ENCODE measurements at places on chromosomes 16 and 17.

DNA sequence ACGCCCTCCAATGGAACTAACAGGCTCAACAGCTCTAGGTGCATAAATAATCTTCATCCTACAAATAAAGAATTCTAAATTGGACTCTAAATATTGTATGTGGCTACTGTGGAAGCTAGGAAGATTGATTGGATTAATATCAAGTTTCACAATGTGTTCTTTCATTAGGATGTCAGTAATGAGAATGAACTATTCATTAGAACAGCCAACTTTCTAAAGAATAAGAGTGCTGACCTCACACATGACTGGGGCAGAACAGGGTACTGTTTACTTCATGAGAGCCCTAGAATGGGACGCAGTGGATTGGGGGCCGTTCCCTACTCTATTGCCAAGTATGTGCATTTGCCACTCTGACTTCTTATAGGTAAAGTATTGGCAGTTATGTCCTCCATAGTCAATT lies 528.2 kb upstream of the RBFOX1 start:
- H3K4me1 ChIP-seq: no peaks in the 10 kb centered on the region
- ATAC-seq: no peak
- H3K27ac ChIP-seq: no peak overlapping the region
- no peak overlapping the region for H3K4me3 ChIP-seq
- H3K27me3 ChIP-seq: no peaks in the 10 kb centered on the region
- H3K36me3 ChIP-seq: no peaks in the 10 kb centered on the region

GRCh38 chr17:47870056-47870455 lies 19.1 kb upstream of the SP6 start:
- no peaks in the 10 kb centered on the region for H3K36me3 ChIP-seq
- no peak overlapping the region for H3K4me3 ChIP-seq
- no peak for ATAC-seq
- peaks cover 2% of the 10 kb centered on the region for H3K4me1 ChIP-seq
- no peak overlapping the region for H3K27ac ChIP-seq

DNA sequence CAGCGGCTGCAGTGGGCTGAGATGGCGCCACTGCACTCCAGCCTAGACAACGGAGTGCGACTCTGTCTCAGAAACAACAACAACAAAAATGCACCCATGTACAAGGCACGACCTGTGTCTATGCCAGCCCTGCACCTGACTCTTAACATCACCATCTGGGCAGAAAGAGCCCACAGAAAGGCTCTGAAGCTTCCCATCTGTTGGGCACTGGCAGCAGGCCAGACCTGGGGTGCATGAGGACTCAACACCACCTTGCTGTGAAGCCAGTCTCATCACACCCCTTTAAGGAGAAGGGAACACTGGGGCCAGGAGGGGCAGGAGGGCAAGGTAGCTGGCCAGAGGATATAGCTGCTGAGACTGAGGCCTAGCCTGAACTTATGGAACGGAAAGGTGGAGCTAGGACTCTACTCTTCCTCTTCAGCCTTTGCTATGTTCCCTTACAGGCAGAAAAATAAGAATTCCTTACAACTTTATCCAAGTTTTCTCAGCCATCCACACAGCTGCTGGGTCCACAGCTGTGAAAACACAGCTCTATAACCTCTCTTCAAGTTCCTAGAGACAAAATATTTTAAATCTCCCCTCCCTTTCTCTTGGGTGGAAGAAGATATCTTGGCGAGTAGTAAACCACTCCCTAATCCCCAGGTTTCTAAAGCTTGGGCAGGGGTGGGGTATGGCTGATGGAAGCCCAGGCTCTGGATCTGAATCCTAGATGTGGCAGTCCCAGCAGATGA lies 2.8 kb downstream of the ELOB start:
- no peak overlapping the region for H3K4me3 ChIP-seq
- H3K36me3 ChIP-seq: peaks cover 60% of the 10 kb centered on the region
- ATAC-seq: no peak
- peaks cover 20% of the 10 kb centered on the region for H3K4me1 ChIP-seq
- no peak overlapping the region for H3K27ac ChIP-seq

GRCh38 chr16:82695806-82696205 lies 69.0 kb downstream of the CDH13 start:
- H3K4me1 ChIP-seq: peaks cover 3% of the 10 kb centered on the region
- H3K27ac ChIP-seq: no peak overlapping the region
- H3K36me3 ChIP-seq: no peaks in the 10 kb centered on the region

GRCh38 chr16:81696166-81696960 lies 82.7 kb upstream of the PLCG2 start:
- ATAC-seq: peak; percentile 50
- H3K27me3 ChIP-seq: no peaks in the 10 kb centered on the region
- H3K27ac ChIP-seq: peak overlapping the region; percentile 70
- H3K4me1 ChIP-seq: no peaks in the 10 kb centered on the region
- H3K4me3 ChIP-seq: no peak overlapping the region
- peaks cover 49% of the 10 kb centered on the region for H3K36me3 ChIP-seq

- H3K27me3 ChIP-seq: no peaks in the 10 kb centered on the region
- peaks cover 68% of the 10 kb centered on the region for H3K36me3 ChIP-seq
- peaks cover 7% of the 10 kb centered on the region for H3K4me1 ChIP-seq
- no peak overlapping the region for H3K4me3 ChIP-seq
- no peak overlapping the region for H3K27ac ChIP-seq
- ATAC-seq: no peak
Measured at GRCh38 chr16:19683453-19684236, 34.4 kb downstream of the KNOP1 start.

DNA sequence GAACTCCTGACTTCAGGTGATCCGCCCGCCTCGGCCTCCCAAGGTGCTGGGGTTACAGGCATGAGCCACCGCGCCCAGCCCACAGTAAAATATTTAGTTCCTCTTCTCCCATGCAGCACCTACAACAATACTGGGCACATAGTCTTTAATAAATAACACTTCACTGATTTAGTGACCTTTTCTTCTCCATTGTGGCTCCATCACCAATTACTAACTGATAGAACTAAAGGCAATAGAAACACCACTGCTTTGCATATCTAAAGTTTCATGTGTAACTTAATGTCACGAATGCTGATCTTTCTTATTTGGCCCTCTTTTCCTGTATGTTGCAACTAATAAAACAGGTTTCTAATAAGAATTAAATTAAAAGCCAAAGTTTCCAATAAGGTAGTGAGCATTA lies 38.9 kb downstream of the TRIM37 start:
- no peak overlapping the region for H3K27ac ChIP-seq
- peaks cover 95% of the 10 kb centered on the region for H3K36me3 ChIP-seq
- ATAC-seq: no peak
- no peaks in the 10 kb centered on the region for H3K27me3 ChIP-seq
- no peak overlapping the region for H3K4me3 ChIP-seq
- H3K4me1 ChIP-seq: no peaks in the 10 kb centered on the region

GRCh38 chr16:27841061-27841801 lies 222.3 kb downstream of the GSG1L start:
- H3K4me1 ChIP-seq: no peaks in the 10 kb centered on the region
- H3K4me3 ChIP-seq: no peak overlapping the region
- no peaks in the 10 kb centered on the region for H3K36me3 ChIP-seq
- ATAC-seq: no peak
- peaks cover 41% of the 10 kb centered on the region for H3K27me3 ChIP-seq
- no peak overlapping the region for H3K27ac ChIP-seq

GRCh38 chr17:77245162-77245926 lies 104.6 kb downstream of the SEC14L1 start:
- H3K36me3 ChIP-seq: no peaks in the 10 kb centered on the region
- H3K4me3 ChIP-seq: peak overlapping the region; percentile 37
- ATAC-seq: peak; percentile 58
- peaks cover 7% of the 10 kb centered on the region for H3K4me1 ChIP-seq

DNA sequence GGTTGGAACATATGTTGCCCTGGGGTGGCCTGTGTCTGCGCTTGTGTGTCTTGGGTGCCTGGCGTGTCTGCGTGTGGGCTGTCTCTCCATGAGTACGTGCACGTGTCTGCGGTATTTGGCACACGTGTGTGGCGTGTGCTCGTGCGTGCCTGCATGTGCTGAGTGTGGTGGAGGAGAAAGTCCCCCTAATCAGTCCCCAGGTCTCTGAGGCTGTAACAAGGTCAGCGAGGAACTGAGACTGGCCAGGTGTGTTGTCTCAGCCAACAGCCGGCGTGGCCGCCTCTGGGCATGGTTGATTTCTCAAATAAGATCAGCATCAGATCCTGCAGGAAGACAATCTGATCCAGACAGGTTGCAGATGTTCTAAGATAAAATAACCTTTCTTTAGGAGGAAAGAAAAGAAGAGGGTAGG lies 3.5 kb upstream of the CPNE7 start:
- H3K27ac ChIP-seq: peak overlapping the region; percentile 33
- no peaks in the 10 kb centered on the region for H3K27me3 ChIP-seq
- H3K36me3 ChIP-seq: peaks cover 7% of the 10 kb centered on the region
- H3K4me1 ChIP-seq: peaks cover 6% of the 10 kb centered on the region
- H3K4me3 ChIP-seq: no peak overlapping the region

- H3K4me3 ChIP-seq: no peak overlapping the region
- ATAC-seq: no peak
- no peak overlapping the region for H3K27ac ChIP-seq
Measured at GRCh38 chr16:10114409-10114808, 67.8 kb downstream of the GRIN2A start.

- H3K36me3 ChIP-seq: no peaks in the 10 kb centered on the region
- no peaks in the 10 kb centered on the region for H3K4me1 ChIP-seq
- no peaks in the 10 kb centered on the region for H3K27me3 ChIP-seq
- no peak overlapping the region for H3K27ac ChIP-seq
- H3K4me3 ChIP-seq: no peak overlapping the region
Measured at GRCh38 chr16:65480281-65481091, 358.6 kb upstream of the CDH11 start.

GRCh38 chr16:84115919-84116719 lies 623 bp downstream of the MBTPS1 start:
- peak; percentile 57 for ATAC-seq
- H3K4me1 ChIP-seq: peaks cover under 1% of the 10 kb centered on the region
- H3K4me3 ChIP-seq: peak overlapping the region; percentile 95
- peaks cover 9% of the 10 kb centered on the region for H3K36me3 ChIP-seq

DNA sequence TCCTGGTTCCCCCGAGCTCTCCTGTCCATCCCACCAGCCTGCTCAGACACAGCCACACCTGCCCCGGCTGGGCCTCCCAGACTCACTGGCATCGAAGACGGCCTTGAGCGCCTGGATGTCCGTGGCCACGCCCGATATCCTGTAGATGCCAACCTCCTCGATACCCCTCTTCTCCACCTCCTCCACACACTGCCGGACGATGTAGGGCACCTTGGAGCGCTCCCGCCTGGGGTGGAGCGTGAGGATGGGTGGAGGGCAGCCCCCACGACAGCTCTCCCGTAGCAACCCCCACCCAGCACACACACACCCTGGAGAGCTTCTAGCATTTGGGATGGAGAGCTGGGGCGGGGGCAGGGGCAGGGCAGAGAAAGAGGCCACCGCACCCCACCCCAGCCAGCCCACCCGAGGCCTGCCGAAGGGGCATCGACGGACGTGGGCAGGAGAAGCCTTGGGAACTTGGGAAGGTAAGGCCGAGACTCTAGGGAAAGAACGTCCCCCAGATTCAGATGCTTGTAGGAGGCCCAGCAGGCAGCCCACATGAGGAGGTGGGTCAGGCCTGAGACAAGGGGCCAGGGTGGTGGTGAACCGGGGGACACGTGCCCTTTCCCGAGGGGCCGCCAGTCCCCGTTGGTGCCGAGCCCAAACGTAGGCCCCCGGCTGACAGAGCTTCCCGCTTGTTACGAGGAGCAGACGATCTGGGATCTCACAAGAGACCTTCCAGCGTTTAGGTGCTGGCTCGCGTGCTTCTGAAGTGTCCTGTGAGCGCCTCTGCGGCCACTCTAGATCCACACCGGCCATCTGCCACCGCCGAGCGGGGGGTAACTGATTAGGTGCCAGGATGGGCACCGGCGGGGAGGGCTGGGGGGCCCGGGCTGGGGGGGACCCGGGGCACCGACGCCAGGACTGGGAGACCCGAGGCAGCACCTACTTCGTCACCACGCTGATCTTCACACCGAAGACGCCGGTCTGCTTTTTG lies 15.1 kb downstream of the TIMM22 start:
- ATAC-seq: no peak
- H3K4me3 ChIP-seq: no peak overlapping the region
- H3K27ac ChIP-seq: no peak overlapping the region
- H3K27me3 ChIP-seq: no peaks in the 10 kb centered on the region

- ATAC-seq: no peak
- H3K27me3 ChIP-seq: peaks cover 43% of the 10 kb centered on the region
- H3K36me3 ChIP-seq: no peaks in the 10 kb centered on the region
- no peak overlapping the region for H3K27ac ChIP-seq
Measured at GRCh38 chr16:55506083-55506482, 2.8 kb upstream of the LPCAT2 start.

- no peak for ATAC-seq
- H3K27me3 ChIP-seq: peaks cover 41% of the 10 kb centered on the region
- no peak overlapping the region for H3K4me3 ChIP-seq
- H3K36me3 ChIP-seq: no peaks in the 10 kb centered on the region
- H3K4me1 ChIP-seq: no peaks in the 10 kb centered on the region
Measured at GRCh38 chr16:52976539-52977167, 76.0 kb downstream of the CHD9NB start.

DNA sequence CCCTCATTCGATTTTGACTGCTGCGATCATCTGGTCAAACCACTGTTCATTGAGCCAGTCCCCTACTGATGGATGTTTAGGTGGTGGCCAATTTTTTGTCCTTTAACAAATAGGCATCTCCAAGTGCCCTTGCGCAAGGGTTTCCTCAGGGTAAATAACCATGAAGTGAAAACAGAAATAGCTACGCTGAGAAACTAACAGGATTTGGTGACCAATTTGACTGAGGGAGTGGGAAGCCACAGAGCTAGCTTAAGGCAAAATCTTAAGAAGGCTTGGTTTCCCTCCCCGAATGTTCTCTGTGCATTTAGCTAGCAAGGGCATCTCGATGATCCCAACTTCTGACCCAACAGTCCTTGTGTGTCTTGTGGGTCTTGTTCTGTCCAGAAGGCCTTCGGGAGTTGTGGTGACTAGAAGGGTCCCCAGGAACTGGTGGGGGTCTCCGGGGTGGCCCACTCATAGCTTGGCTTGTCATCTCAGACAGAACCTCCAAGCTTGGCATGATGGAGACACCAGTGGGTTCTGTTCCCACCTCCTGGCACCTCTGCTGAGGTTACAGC lies 117.2 kb downstream of the SOCS1 start:
- H3K27ac ChIP-seq: peak overlapping the region; percentile 84
- peak overlapping the region; percentile 65 for H3K4me3 ChIP-seq
- H3K36me3 ChIP-seq: peaks cover 13% of the 10 kb centered on the region
- H3K27me3 ChIP-seq: no peaks in the 10 kb centered on the region

DNA sequence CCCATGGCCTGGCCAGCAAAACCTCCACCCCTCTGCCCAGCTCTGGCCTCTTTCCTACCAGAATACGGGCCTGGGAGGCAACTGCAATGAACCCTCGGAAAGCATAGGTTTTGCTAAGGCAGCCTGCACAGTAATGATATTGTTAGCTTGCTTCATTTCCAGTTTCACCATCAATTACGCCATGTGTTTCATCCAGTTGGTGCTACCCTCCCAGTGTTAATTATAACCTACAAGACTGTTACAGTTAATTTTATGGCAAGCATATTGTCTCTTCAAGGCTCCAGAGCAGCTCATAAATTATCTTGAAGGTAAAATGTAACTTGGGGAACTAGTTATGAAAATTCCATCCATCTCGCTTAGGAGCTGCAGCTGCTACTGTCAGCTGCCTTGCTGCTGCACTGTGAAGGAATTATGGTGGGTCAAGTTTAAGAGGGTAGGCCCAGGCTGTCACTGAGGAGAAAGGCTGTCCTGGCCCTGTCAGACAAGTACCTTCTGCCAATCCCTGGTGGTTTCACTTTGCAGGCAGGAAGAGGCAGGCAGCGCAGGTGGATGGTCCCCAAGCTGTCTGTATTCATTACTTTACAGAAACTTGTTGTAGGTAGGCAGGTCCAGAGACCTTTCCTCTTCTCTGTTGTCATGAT lies 242.9 kb downstream of the FTO start:
- no peak overlapping the region for H3K27ac ChIP-seq
- ATAC-seq: no peak

GRCh38 chr16:85461814-85462713 lies 151.1 kb upstream of the GSE1 start:
- no peaks in the 10 kb centered on the region for H3K4me1 ChIP-seq
- peak overlapping the region; percentile 63 for H3K4me3 ChIP-seq
- no peak overlapping the region for H3K27ac ChIP-seq
- H3K27me3 ChIP-seq: peaks cover 19% of the 10 kb centered on the region
- ATAC-seq: no peak
